ENCODE measurements at places on chromosomes 5 and 9.

DNA sequence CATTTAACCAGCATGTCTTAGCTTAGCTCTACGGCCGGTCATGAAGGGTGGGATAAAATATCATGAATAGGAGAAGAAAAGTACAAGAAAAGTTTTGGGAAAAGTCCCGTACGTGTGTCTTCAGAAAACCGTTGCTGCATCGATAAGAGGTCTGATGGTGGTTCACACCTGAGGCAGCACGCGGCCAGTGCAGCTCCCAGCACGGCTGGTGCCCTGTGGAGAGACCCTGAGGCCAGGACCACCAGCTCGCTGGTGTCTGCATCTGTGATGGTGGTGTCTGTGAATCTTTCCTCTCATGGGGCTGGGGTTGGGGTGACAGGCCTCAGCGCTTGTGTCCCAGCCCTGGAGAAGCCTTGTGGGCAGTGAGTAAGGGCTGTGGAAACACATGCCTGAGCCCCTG is 148.9 kb upstream of the IRX4 start:
- DNase-seq: no peak

- peak; percentile 4 for DNase-seq
Observed at GRCh38 chr9:125747765-125748445, 732 bp downstream of the PBX3 start.

- DNase-seq: no peak
Observed at GRCh38 chr9:137313326-137313936, 11.4 kb upstream of the NRARP start.

DNA sequence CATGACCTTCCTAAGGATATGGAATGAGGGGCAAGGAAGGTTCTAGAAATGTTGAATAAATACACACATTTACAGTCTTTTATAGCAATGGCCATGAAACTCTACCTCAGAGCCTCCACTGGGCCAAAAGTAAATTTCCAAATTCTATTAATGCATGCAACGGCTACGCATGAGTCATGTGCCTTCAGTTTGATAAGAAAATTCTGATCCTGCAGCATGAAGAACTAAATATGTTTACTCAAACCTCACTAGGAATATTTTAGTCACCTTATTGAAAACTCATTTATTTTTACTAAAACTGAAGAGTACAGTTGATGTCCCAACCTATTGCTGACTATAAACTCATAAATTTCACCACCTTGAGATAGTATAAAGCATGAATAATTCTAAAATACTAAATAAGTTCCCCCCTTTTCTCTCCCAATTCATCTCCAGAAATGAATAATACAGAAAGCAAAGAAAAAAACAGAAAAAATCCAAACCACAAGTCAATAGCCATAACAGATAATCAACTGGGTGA is 92.4 kb downstream of the GNAQ start:
- DNase-seq: no peak

GRCh38 chr5:173201636-173202265 is 33.3 kb downstream of the NKX2-5 start:
- no peak for DNase-seq

GRCh38 chr5:134543820-134544614 is 18.5 kb downstream of the JADE2 start:
- peak; percentile 33 for DNase-seq

- DNase-seq: no peak
Observed at GRCh38 chr9:115520646-115521045, 402.7 kb upstream of the TNC start.

- no peak for DNase-seq
Observed at GRCh38 chr5:160119905-160120266, 636 bp upstream of the PWWP2A start.

DNA sequence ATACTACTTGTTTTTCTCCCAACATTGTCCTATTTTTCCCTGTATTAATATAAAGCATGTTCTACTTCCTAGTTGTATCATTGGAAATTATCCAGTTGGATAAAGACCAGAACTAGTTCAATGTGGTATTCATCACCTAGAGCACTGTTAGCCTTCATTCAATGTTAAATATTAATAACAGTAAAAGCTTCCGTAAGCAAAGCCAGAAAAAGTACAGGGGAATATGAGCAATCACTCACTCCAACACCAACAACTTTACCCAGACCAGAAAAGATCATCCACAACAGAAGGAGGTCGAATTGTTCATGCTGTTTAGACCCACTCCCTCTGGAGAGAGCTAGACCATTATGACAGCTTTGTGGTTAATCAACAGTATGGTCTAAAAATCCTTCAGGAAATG is 728.4 kb downstream of the MAT2B start:
- no peak for DNase-seq

DNA sequence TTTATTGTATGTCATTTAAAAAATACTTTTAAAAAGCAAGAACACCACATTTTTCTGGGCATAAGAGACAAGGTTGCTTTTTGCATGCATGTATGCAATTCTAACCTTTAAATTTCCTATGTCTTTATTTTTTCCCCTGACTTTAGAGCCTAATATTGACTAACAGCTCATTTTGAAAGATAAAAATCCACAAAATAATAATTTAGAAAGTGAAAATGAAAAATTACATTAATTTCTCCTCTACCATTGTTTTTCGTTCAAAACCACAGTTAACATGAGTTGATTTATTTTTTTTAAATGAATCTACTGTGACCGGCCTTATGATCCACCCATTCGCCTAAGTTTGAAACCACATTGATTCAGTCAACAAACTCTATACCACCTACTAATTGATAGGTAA is 137.5 kb upstream of the CDKN2B start:
- DNase-seq: no peak

DNA sequence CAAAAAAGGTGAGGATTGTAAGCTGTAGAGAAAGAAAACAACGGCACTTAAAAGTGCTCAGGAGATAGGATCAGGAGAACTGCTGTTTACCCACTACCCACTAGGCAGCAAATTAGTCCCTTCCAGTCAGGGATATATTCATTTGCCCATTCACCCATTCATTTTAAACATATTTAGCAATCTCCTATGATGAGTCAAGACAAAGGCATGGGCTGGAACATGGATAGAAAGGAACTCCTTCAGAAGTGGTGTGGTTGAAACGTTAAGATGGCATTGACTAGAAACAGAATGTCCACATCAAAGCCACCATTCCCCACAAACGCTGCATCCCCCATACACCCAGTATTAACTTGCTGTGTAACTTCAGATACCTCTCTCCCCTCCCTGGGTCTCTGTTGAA is 225.7 kb downstream of the ASTN2 start:
- no peak for DNase-seq

GRCh38 chr5:93191035-93191817 is 389.8 kb downstream of the NR2F1-AS1 start:
- DNase-seq: no peak

- no peak for DNase-seq
Observed at GRCh38 chr5:79973511-79973910, 17.6 kb downstream of the MTX3 start.

DNA sequence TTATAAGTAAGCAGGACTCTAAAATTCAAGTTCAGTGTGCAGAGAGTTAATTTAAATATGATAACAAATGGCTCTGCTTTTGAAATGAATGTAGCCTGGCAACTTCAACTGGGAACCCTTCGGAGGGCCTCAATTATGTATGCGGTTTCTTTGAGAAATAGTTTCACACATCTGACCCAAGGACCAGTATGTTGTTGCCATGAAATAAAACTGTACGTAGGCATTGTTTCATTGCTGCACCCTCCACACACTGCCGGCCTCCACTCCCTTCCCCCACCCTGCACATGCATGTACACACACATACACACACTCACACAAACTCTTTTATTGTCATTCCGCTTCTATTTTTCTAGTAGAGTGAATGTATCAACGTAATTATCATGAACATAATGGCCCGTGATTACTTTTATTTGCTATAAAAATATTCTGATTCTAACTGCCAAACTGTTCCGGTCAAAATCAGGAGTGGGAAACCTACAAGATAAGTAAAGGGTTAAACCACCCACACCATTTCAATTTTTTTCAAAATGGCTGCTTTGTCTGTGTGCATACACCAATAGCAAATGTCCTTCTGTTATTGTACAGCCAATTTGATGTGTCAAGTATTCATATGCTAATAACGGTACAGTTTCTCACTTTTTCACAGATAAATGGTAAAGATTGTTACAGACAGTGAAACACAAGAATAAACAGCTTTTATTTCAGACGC is 215.5 kb upstream of the TMEM161B start:
- DNase-seq: no peak

- no peak for DNase-seq
Observed at GRCh38 chr5:177958696-177959095, 37.3 kb downstream of the PROP1 start.

DNA sequence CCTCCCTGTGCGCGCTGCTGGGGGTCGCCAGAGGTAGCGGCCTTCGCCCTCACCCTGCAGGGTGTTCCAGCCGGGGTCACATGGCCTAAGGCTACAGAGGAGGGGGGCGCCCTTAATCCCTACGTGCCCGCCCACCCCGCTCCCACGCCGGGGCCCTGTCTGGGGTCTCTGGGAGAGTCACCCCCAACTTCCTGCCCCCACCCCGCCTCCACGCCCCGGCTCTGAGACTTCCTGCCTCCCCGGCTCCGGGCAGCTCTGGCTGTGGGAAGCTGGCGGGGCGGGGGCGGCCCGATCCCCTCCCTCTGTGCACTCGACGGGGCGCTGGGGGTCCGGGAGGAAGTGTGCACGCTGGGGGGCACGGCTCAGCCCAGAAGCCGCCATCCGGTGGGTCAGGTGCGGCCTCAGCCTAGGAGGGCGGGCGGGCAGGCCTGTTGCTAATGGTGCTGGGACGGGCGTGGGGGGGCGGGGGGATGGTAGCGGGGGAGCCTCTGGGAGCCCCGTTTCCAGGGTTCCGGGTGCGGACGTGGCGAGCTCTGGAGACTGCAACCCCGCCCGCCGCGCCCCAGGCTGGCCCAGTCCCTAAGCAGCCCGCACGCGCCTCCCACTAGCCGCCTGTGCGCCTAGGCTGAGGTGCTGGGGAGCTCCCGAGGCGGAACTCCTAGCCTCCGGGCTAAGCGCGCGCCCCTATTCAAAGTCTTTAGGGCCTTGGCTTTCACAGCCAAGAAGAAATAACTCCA is 61.6 kb downstream of the CXXC5 start:
- no peak for DNase-seq

- DNase-seq: no peak
Observed at GRCh38 chr9:96078897-96079490, 203.5 kb downstream of the ERCC6L2 start.

DNA sequence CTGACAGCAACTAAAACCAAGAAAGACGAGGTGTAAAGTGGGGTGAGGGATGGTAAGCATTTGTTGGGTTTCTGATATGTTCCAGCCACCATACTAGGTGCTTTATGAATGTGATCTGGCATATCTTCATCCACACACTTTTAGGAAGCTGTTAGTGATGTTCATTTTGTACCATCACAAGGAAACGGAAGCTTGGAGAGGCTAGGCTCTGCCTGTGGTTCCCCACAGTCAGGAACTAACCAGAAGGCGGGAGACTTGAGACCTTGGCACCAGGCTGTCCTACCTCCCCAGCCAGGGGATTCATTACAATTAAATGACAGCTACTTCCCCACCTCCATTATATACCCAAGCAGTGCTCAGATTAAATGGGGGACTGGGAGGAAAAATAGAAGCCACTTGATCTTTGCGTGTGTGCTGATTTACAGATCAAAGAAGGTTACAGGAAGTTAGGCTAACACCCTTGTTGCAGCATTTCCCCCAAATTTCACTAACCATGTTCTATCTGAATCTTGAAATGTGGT is 43.0 kb downstream of the SFXN1 start:
- no peak for DNase-seq

GRCh38 chr5:157025093-157025698 is 33.7 kb downstream of the HAVCR1 start:
- peak; percentile 49 for DNase-seq

DNA sequence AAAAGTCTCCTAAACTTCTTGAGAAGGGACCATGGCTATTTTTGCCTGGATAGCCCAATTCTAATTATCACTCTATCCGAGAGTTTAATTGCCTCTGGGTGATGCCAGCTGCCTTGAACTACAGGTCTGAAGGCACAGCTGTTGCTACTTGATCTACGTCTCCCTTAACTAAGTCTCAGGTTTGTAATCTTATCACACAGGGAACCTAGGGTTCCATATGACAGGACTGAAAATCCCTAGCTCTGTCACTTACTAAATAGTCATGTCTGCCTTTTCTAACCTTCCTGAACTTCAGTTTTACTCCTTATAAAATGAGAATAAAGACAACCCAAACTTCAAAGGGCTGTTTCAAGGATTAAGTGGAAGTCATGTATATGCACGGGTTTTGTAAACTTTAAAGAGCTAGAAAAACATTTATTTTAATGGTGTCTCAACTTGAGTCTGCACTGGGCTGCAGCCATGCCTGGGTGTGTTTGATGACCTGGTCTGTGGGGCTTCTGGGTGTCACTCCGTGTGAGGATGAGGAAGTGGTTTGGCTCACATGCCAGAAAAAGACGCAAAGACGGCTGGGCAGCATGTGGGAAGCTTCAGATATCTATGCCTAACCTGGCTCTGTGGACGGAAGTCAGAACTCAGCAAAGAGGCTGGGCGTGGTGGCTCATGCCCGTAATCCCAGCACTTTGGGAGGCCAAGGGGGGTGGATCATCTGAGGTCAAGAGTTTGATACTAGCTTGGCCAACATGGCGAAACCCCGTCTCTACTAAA is 129.3 kb upstream of the SLC44A1 start:
- DNase-seq: no peak

DNA sequence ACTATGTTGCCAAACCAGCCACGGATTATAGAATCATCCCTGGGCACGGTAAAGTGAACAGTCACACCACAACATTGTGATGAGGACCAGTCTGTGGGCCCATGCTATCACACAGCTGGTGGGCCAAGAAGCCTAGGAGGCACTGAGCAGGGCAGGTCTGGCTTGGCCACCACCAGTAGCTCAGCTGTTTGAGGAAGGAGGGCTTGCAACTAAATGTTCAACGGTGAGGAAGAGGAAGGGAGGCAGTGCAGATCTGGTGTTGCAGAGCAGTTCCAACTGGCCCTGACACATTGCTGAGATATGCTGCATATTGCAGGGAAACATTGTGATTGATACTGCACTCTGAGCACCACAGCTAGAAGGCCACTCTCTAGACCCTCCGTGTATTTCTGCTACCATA is 77.9 kb upstream of the ATG10 start:
- no peak for DNase-seq

DNA sequence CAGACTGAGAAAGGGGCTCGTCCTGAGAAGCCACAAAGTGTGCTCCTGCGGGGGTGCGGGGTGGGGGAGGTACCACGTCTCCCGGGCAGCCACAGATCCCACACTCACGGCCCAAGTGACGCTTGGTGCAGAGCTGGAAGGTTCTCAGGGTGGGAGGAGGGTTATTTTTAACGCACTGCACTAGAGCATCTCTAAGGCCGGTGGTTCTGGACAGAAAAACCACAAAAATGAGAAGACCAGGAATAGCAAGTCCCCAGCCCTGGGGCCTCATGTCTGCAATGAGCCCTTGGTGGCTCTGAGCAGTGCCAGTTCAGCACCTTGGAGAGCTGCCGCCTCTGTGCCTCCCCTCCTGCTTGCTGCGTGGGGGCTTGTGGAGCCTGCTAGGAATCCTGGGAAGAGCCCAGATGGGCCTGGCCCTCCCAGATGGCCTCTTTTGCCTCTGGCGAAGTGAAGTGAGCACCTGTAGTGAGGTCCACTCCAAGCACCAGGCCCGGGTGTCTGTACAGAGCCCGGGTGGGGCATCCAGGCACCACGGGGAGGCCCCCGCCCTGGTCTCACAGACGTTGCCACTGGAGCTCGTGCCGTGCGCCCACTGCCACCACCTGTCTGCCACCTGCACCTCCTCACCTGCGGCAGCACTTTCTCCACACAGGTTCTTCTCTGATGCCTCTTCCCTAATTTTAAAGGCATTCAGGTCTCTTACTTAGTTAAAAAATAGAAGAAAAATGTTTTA is 48.9 kb upstream of the CACNA1B start:
- DNase-seq: no peak

GRCh38 chr9:130426467-130426773 is 18.3 kb upstream of the ASS1 start:
- no peak for DNase-seq
